Osteoblast (primary cell): ENCODE measurements at places on chromosomes 6 and 20. TPM values are rescaled to one million over a fixed set of nuclear protein-coding genes. Genes with fewer than 3 reads are reported as not detected.

The YIPF3 gene
- total RNA-seq: 98.8 and 126 TPM in 2 replicates

DNA sequence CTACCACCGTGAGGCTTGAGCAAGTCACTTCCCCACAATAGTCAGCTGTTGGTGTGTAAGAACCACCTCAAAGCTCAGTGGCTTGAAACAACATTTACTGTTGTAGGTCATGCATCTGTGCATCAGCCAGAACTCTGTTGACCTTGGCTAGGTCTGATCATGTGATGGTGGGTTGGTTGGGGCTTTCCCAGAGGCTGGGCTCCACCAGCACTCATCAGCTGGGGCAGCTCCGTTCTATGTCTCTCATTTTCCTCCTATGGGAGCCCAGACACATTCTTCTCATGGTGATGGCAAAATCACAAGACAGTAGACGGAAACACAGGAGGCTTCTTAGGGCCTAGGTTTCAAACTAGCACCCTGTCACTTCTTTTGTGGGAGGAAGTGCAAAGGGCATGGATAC, 42.8 kb upstream of the PSMF1 start:
- DNase-seq: no peak

DNA sequence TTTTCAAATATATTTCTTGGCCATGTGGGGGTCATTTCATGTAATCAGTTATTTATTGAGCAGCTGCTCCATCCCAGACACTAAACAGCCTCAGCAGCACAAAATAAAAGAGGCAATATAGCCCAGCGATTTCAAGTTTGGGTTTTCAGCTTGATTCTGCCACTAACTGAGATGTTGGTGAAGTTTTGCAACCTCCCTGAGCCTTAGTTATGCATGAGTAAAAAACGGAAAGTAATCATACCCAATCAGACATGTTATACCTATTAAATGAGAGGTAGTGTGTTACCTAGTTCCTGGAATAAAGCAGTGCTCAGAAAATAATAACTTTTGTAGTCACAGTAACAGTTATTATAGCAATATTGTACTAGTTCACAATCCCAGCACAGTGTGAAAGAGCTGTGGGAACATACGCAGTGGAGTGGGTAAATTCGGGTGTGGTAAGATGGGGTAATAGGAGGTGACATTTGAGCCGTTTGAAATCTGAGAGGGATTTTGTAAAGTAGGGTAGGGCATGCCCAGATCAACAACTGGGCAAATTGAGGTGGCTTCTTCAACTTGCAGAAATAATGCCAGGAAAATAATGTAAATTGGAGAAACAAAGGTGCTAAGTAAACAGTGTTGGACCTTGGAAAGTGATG, 1.5 kb downstream of the SLC9A8 start:
- no peak for DNase-seq

DNA sequence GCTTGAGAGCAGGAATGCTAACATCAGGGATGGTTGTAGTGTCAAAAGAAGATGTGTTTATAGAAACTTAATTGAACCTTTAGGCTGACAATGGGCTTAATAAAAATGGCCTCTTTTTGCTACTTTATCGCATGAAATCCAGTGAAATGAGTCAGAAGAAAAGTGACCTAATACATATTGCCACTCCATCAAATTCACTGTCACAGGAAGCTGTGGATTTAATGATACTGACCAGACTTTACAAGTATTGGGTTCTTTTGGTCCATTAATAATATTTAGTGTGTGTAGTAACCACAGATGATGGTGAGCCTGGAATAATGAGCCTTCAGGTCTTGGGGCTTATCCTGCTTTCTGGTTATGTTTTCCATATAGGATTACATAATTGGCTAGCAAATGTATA, 231.8 kb upstream of the GMDS start:
- no peak for DNase-seq

DNA sequence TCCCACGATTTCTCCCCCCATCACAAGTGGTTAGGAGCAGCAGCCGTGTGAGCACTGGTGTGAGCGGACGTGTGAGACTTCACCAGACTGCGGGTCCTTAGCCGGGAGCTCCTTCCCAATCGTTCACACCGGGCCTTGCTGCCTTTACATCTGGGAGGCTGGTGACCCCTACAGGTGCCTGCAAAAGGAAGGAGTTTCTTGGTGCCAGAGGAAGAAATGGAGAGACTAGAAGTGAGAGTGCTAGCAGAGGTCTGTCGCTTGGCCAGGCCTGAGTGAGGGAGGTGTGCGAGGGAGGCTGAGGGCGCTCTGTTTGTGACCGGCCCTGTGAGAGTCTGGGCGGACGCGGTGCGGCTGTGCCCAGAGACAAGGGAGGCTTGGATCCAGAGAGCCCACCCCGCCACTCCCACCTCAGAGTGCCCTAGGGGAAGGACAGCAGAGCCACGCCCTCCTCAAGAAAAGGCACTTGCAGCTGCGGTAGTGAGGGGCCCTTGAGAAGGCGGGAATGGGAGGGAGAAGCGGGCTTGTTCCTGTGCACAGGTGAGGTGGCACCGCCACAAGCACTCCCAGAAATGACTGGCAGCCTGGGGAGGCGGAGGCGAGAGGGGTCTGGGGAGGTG, 10.0 kb upstream of the ARMC2 start:
- DNase-seq: no peak

GRCh38 chr6:68071740-68072139, 563.3 kb upstream of the ADGRB3 start:
- no peak for DNase-seq

DNA sequence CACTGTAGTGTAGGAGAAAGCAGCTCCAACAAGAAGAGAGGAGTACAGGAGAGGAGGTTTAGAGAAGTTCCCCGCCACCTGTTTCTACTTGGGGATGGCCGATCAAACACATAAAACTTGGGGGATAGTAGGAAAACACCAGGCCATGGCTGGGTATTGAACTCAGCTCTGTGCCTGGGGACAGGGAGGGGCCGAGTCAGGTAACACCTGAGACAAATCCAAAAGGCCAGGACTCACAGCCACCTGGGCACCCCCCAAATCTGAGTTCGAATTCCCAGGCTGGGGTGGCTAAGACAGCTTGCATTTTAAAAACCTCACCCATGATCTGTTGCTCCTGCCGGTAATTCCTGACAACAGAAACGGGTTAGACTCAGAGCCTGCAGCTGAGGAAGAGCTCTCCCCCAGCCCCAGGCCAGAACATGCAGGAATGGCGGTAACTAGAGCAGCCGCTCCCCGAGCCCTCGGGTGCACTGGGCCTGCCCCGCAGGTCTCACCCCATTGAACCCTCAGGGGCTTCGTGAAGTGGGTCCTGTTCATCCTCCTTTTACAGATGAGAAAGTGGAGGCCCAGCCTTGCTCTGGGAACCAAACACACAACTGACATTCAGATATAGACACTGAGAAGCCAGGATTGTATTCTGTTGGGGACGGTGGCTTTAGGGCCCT, 61.0 kb downstream of the TCP11 start:
- DNase-seq: peak; percentile 62

DNA sequence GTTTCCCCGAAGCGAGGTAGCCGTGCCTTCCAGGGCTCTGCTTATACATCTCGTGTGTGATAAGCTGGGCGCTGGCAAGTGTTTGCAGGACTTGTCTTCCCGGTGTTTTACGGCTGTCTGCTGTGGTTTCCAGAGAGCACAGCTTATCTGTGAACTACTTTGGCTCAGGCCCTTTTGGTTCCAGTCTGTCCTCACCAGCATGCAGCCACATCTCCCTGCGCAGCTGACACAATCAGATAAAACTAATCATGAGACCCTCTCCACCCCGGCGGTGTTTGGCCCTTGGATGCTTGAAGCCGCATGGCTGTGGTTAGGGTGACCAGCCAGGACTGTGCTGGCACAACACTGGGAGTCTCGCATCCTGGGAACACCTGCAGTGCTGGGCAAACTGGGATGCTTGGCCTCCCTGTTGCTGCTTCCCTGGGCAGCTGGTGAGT, 241.8 kb upstream of the FOXQ1 start:
- DNase-seq: no peak

DNA sequence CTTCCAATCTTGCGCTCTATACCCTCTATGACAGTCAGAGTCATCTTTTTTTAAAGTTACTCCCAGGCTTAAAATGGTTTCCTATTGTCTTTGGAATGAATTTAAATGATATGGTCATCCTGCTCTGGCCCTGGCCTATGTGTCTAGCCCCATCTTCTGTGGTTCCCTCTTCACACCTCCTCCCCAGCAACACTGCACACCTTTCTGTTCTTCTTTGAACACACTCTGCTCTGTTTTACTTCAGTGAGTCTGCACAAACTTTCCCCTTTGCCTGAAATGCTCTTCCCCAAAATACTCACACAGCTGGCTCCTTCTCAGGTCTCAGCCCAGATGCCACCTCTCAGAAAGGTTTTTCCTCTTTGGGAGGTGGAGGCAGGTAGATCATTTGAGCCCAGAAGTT, 132.7 kb downstream of the FYN start:
- DNase-seq: no peak

GRCh38 chr6:52914516-52914915, 5.0 kb upstream of the GSTA3 start:
- DNase-seq: no peak

DNA sequence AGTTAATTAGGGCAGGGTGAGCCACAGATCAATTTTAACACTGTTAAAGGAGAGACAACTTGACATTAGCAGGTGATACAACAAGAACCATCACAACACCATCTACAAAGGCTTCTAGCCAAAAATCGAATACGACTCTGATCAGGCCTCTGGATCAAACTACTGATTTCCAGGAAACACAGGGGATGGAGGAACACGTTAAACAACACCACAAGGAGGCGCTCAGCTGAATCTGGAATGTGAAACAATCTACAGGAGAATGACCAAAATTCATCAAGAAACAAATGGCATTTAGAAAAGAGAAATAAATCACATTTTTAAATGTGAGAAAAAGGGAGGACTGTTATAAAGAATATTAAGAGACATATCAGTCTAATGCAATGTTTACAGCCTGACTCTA, 13.5 kb upstream of the MAFB start:
- DNase-seq: no peak

DNA sequence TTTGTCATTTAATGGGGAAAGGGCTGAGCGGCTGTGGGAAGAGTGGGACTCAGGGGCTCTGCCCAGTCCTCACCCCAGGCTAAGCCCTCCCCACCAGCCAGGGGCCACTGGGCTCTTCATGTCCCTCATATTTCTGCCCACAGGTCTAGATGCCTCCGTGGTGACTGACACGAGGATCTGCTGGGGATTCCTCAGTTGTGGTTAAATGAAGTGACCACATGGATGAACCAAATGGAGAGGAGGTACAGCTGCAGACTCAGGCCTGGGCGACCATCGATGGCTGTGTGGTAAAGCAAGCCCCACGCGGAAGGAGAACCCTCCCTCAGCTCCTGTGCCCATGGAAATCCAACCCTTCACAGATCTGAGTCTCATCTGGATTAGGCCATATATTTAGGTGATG, 29.4 kb downstream of the RAET1L start:
- DNase-seq: no peak

- no peak for DNase-seq
Observed at GRCh38 chr6:12115492-12115891, 103.4 kb downstream of the HIVEP1 start.

DNA sequence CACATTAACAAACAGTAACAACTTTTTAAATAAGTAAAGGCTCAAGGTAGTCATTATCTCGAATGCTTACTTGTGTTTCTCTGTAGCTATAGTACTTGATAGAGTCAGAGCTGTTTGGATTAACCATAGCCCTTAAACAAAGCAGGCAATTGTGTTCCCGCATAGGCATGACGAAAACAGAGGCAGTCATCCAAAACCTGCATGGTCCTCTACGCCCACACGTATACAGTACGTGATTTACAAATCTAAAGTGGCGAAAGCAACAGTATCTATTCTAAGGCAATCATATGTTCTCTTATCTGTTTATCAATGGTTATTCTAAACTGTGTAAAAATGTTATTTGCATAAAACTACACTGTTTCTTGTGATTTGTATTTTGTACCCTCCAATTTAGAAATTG, 31.8 kb downstream of the HFE start:
- DNase-seq: no peak

The ABHD16B gene
- not detected in 2 replicates for total RNA-seq

The ZNF334 gene
- 5.0 and 5.8 TPM in 2 replicates for total RNA-seq

The TP53TG5 gene
- total RNA-seq: not detected in 2 replicates

The KHDC1L gene
- total RNA-seq: 0.72 TPM in 1 of 2 replicates, not detected in the other

- no peak for DNase-seq
Observed at GRCh38 chr20:21114584-21114983, 8.4 kb upstream of the LINC00237 start.

- no peak for DNase-seq
Observed at GRCh38 chr6:110822249-110822648, 7.0 kb upstream of the CDK19 start.

DNA sequence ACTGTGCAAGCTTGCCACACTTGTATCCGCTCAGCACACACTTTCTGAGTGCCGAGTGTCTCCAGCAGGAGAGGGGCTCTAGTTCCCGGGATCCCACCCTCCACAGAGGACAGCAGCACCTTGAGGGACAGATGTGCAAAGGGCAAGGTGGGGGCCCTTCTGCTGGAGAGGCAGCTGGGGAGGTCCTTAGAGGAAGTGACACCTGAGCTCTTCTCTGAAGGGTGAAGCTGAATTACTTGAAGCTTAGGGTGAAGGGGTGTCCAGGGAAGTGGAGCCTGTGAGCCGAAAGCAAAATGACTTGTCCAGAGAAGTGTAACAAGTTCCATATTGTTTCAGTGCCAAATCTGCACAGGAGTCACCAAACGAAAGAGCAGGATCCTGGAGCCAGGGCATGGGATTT, 136.3 kb upstream of the DUSP22 start:
- no peak for DNase-seq

GRCh38 chr6:16239798-16240123, 1.4 kb downstream of the GMPR start:
- peak; percentile 96 for DNase-seq

The GSTA1 gene
- not detected in 2 replicates for total RNA-seq

GRCh38 chr20:24819331-24819965, 129.6 kb upstream of the CST7 start:
- DNase-seq: peak; percentile 15

GRCh38 chr6:41374618-41375590, 39.5 kb downstream of the NCR2 start:
- DNase-seq: no peak

DNA sequence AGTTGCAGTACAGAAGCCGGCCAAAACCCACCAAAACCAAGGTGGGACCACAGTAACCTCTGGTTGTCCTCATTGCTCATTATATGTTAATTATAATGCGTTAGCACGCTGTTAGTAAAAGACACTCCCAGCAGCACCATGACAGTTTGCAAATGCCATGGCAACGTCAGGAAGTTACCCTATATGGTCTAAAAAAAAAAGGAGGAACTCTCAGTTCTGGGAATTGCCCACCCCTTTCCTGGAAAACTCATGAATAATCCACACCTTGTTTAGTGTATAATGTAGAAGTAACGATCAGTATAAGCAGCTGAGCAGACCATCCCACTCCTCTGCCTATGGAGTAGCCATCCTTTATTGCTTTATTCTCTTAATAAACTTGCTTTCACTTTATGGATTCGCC, 148.6 kb upstream of the EXOC2 start:
- no peak for DNase-seq
